ENCODE measurements at places on chromosomes 16 and 17. TPM values are rescaled to one million over a fixed set of nuclear protein-coding genes. Genes with fewer than 3 reads are reported as not detected.

TBX4 gene
- polyA plus RNA-seq: not detected

CLEC19A gene
- polyA plus RNA-seq: not detected

DOC2A gene
- polyA plus RNA-seq: not detected

ENPP7 gene
- not detected for polyA plus RNA-seq

MT1M gene
- polyA plus RNA-seq: not detected

HSF4 gene
- 0.37 TPM for polyA plus RNA-seq

BRICD5 gene
- not detected for polyA plus RNA-seq

PYDC1 gene
- polyA plus RNA-seq: not detected

PPM1D gene
- 10.1 TPM for polyA plus RNA-seq

DNA sequence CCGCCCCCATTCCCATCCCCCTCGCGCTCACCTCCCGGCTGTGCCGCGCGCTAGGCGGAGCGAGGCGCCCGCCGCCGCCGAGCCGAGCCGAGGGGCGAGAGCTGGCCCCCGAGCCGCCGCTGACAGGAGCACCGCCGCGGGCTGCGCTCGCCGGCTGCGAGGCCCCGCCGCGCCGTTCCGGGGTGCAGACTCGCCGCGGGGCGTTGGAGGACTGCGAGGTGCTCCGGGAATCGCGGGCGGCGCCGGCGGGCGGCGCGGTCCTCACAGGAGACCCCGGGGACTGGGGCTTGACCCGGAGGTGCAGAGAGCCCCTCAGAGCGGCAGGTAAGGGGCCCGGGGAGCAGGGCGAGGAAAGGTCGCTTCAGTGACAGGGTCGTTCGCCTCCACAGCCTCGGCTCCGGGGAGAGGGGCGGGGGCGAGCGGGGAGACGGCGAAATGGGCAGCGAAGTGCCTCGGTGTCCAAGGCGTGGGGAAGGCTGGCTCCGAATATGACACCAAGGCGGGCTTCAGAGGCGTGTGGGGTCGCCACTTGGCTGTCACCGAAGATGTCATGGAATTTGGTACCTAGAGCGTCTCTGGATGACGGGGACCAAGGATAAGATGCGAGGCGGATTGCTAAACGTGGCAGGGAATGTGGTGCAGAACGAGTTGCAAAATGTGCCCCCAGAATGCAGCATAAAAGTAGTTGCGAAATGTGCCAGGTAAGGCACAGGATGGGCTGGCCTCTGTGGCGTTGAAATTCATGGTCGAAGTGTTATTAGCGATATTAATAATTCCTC lies 580 bp downstream of the TANC2 start:
- DNase-seq: no peak

GRCh38 chr17:77382356-77382911 lies 241.7 kb downstream of the SEC14L1 start:
- DNase-seq: no peak

- no peak for DNase-seq
Measured at GRCh38 chr17:28897769-28898526, 415 bp upstream of the FLOT2 start.

GRCh38 chr17:34780438-34780837 lies 180.8 kb downstream of the CCT6B start:
- no peak for DNase-seq

GRCh38 chr16:8204769-8205168 lies 385.5 kb downstream of the TMEM114 start:
- DNase-seq: no peak

DNA sequence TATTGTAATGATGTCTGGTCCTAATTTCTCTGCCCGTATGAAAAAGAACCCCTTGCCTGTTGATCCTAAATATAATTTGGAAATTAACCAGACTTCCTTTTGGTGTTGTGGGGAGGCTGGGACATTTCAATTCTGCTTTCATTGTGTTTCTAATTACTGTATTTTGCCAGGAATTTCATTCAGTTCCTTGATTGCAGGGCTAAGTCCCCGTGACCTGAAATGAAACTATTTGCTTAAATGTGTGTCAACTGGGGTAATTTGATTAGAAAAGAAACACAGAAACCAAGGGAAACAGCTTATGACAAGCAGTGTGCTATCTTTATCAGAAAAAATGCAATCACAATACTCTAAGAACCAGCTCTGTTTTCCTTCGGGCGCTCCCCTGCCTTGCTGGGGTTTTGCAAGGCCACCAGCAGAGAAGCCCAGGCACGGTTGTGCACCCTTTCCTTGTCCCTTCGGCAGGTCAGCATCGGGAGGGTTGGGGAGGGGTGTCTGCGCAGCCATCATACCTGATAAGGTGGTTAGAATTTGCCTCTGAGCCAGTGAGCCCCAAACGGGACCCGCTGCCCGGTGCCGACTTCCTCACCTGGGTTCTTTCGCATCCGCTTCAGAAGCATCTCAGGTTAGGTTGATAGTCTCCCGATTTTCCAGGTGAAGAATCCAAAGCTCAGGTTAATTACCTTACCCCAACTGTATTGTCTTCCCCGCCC lies 19.4 kb downstream of the KLHL36 start:
- DNase-seq: no peak

- DNase-seq: no peak
Measured at GRCh38 chr17:3282901-3283300, 15.3 kb downstream of the OR3A1 start.

GRCh38 chr17:39757931-39758873 lies 20.5 kb downstream of the GRB7 start:
- DNase-seq: peak; percentile 83

GRCh38 chr16:27483624-27484023 lies 66.1 kb downstream of the GTF3C1 start:
- no peak for DNase-seq

DNA sequence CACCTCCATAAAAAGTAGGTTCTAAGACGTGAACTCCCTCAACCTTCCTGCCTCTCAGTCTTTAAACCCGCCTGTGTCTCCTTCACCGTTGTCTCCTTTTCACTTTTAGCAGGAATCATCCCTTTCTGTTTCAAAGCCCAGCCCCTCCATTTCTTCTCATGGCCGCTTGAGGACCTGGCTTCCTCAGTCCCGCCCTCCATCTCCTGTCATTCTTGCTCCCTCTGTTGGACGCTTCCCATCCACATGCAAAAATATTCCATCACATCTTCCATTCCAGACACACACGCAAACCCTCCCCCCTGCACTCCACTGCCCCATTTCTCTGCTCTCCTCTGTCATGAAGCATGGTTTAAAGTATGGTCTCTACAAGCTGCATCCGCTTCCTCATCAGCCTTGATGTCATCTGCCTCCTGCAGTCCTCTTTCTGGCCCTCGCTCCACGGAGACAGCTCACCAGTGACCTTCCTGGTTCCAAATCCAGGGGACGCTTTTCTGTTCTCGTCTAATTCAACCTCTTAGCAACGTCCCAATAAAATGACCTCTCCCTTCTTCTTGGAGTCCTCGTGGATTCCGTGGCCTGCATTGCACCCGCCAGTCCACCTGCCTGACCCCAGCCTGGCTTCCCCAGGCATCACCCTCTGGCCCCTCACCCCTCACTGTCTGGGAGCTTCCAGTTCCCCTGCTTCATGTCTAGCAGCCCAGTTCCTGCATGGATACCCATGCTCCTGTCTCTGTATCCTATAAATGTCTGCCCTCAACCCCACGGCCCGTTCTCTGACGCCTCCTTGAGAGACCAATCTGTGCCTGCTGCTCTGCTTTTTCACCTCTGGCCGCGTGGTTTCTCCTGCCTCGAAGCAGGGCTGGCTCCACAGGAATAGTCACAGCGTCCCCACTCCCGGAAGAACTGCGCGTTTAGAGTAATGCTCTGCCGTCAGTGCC lies 26.2 kb downstream of the ANKRD40 start:
- DNase-seq: no peak

DNA sequence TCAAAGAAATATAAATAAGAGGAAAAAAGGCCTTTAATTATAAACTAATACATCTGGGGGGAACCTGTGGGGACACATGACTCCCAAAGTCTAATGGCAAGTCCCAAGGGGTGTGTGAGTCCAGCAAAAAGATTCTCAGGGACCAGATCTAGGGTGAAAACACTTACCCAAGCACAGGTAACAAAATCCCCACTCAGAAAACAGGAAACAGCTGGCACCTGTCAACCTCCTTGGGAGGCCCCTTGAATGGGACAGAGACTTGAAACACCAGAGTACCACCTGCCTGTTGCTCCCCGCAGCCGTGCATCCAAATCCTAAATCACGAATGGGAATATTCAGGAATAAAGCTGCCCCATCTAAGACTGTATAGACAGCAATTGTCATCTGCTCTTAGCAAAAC lies 461.2 kb upstream of the CDH5 start:
- DNase-seq: no peak

DNA sequence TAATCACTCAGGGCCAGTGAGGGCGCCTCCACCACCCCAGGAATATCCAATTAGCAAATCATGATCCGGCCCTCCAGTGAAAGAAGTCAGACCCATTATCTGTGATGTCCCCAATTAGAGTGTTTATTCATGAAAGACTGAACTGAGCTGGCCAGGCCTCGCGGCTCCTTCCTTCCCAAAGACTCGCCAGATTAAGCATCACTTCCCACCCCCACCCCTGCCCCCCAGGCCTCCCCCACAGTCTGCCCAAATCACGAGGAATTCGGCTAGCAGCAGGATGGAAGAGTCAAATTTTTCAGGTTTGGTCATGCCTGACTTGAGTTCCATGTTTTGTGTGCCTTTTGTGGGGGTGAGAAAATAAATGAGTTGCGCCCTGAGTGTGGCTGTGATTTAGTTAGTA lies 298.4 kb upstream of the SALL1 start:
- DNase-seq: no peak

GRCh38 chr16:87070657-87071056 lies 246.5 kb downstream of the C16orf95 start:
- DNase-seq: no peak

Data from CD4-positive, alpha-beta memory T cell (primary cell).